CD4-positive, alpha-beta T cell treated with Interleukin-4 for 1 hour (primary cell): ENCODE measurements at places on chromosomes 1 and 21.

- no peak for DNase-seq
Observed at GRCh38 chr1:89221341-89221740, 22.6 kb upstream of the GBP4 start.

DNA sequence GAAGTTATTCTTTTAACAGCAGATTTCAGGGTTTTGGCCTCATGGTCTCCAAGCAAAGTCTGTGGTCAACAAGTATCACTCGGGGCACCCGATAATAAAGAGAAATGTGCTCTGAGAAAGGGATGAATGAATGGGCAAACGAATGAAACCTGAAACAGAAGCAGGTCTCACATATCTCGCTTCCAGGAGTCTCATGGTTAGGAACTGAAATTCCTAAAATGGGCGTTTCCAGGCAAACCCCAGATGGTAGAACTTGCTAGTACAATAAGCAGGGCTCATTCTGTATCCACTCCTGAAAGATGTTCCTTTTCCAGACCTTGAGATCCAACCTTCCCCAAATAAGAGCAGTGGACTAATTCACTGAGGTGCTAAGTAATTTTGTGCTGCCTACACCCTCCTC is 87.2 kb downstream of the LAMC2 start:
- no peak for DNase-seq

DNA sequence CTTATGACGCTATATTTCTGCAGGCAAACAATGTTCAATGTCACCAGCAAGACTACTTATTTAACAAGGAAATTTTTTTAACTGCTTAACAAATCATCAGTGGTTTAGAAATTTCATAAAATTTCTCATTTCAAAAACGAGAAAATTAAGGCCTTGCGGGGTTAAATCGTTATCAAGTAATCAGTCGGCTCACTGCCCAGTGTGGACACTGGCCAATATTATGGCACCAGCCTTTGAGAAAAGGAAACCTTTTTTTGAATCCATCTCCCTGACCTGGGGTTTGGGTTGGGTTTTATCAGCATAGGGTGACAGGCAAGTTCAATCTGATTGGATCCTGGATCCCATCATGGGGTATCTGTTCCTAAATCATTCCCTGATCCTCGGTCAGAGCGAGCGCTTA is 461.2 kb downstream of the SETD4 start:
- DNase-seq: no peak

DNA sequence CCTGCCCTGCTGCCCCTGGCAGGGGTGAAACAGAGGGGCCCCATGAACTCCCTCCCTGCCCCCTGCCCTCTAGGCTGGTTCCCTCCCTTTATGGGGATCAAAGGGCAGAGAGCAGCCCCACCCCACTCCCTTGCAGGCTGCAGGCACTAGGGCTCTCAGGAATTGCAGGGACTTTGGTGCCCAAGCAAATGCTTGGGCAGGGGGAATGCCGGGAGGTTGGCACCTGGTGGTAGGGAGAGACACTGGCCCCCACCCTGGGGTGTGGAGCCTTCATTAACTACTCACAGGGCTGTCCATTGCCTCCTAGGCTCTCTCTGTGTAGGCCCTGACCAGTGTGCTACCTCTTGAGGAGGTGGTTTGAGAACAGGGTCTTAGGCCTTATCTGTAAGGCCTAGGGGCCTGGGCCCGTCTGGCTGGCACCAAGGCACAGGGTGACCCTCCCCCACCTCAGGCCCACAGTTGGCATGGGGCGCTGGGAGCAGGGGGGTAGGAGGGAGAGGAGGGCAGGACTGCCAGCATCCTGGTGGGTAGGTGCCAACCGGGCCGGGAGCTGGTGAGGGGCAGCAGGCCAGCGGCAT is 4.7 kb downstream of the ZBTB7B start:
- DNase-seq: no peak

DNA sequence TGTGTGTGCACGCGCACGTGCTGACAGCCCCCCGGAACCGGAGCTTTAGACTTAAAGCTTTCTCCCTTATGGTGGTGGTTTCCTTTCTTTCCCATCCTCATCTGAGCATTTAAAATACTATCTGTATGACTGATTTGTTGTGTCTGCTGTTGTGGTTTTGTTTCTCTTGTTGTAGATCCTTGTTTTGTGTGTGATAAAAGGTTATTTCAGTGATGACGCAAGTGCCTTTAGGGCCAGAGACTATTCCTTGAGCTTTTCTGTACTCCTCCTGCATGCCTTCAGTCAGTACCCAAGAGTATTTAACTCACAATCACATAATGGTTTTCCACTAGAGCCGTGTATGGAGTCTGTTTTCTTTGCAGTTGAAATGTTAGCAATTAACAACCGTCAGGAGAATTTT is 45.4 kb downstream of the LCA5L start:
- DNase-seq: no peak
